Daoy (cell line): ENCODE measurements at places on chromosomes 12 and 14. TPM values are rescaled to one million over a fixed set of nuclear protein-coding genes. Genes with fewer than 3 reads are reported as not detected.

- peak; percentile 71 for DNase-seq
These were observed 35.6 kb downstream of the KRT76 start for GRCh38 chr12:52741375-52742195.

MGP gene
- 39.0 and 76.2 TPM in 2 replicates for total RNA-seq

- no peak for DNase-seq
These were observed 10.6 kb upstream of the AKAP5 start for GRCh38 chr14:64454671-64455070.

- no peak for DNase-seq
These were observed 31.0 kb upstream of the BTG1 start for GRCh38 chr12:92176646-92177045.

DNAAF2 gene
- total RNA-seq, result 37.4 and 41.1 TPM in 2 replicates

ZBTB39 gene
- total RNA-seq, result 6.7 and 7.5 TPM in 2 replicates

BEGAIN gene
- total RNA-seq, result 14.1 and 18.6 TPM in 2 replicates

GRCh38 chr12:15592934-15593333, 196.3 kb downstream of the EPS8 start:
- no peak for DNase-seq

- DNase-seq, result no peak
These were observed 1.9 kb upstream of the CLEC2D start for GRCh38 chr12:9667403-9668160.

DNA sequence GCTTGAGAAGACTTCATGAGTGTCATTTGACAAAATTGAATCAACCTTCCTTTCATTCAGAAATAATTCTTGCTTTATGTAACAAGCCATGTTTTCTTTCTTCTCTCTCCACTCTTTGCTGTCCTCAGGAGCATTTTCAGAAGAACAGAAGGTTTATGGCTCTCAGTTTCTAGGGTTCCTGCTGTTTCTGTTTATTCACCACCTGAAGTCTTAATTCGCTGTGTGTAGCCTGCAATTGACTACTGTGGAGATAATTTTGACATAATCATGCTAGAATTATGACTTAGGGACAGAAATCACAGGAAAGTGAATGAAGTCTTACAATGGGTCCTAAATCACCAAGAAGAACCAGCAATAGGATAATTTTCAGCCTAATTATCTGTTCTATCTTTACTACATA, 7.2 kb upstream of the PLEKHG7 start:
- DNase-seq, result no peak

- DNase-seq, result peak; percentile 92
These were observed 37.2 kb downstream of the RDH12 start for GRCh38 chr14:67738740-67739504.

- DNase-seq, result peak; percentile 54
These were observed 22.4 kb downstream of the MAPK1IP1L start for GRCh38 chr14:55073856-55074255.
